AG09319 (cell line): ENCODE measurements at places on chromosomes 6 and 20.

DNA sequence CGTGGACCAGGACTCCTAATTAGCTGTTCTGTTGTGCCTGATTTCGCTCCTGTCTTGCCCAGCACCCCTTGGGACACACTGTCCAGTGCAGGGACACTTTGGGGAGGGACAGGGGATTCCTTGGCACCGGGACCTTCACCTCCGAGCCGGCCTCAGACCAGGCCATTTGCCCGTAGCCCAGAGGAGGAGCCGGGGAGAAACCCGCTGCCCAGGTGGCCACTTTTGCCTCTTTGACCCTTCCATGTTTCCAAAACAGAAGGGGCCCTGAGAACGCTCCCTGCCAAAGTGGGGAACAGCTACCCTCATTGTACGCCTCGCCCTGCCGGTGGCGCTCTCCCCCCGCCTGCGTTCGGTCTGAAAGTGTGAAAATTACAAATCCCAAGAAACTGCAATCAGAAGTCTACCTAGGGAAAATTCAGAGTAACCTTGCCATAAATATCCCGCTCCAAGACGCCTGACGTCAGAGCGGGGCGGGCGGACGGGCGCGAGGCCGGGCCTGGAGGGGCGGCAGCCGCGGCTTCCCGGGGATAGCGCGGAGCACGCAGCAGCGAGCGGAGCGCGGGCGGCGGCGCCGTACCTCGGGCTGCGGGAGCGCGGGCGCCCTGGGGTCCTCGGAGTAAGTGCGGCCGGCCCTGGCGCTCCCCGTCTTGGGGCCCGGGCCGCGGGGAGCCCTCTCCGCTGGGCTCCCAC, at the start of gene DAAM2:
Gene DAAM2 (plus strand): TSS at position 527 of the 690 bp plus-strand sequence. CDS start 63,927 bp downstream, outside the sequence.
- no peak for DNase-seq

DNA sequence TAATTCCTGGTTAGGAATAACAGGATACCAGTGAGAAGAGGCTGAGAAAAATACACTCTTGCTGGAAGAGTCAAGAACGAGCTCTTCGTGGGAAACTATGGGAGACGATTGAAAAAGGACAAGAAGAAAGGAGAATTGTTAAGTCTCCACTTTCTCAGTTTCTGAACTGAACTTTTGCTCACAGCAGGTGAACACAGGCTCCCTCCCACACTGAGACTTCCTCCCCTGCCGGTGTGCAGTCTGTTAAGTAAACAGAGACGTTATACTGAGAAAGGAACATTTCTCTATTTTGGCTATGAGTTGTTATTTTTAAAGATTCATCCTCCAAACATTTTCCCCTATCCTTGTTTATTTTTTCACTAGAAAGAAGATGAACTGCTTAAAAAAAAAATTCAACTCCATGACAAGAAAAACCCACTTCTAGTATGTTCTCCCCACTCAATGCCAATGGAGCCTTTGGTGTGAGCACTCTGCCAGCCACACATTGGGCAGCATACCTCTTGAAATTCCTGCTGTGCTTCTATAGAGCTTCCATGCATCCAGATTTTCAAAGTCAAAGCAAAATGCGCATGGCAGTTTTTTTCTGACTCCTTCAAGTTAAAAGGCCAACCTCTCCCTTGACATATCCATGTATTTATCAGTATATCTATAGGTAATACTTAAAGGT, 250.5 kb downstream of the ESR1 start:
- no peak for DNase-seq

DNA sequence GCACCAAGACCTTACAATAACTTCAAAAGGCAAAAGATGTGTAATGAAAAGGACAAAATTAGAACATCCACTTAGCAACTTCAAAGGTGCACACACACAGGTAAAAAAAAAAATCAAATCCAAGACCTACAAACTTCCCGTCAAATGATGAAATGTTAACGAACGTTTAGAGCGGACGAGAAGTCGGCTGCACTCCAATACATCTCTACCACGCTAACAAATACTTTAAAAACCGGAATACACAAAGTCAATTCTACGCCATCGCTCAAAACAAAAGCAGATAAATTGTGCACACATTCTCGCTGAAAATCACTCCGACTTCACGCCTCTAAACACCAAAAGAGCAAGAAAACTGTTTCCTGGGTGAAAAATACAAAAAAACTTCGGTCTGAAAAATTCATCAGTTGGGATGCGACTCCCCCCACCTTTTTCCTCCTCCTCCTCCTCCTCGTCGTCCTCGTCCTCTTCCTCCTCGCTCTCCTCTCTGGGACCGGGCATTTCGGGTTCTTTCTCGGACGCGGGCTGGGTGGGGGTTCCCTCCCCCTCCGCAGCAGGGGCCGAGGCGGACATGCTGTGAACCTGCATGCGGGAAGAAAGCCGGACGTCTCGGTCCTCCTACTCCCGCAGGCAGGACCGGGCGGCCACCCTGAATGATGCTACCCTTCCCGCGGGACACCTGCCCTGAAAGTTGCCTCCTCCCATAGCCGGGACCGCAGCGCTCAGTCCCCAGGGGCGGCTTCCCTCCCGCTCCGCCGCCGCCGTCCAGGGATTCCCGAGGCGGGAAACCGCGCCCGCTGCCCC, 712 bp downstream of the DEK start:
- no peak for DNase-seq

DNA sequence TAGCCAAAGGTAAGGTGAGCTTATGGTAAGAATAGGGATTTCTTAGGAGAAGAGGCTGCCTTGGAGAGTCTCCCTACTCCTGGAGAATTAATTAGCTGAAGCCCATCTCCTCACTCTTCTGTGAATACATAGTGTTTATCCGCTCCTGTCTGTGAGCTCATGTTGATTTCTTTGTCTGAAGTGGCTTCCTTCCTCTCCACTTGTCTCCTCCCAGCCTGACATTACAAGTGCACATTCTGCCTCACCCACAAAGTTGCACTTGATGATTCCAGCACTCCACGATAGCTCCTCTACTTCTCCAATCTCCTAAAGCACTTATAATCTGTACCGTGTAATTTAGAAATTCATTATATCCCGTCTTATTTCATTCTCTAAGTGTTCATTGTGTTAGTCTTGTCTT, 287.2 kb downstream of the QKI start:
- no peak for DNase-seq

DNA sequence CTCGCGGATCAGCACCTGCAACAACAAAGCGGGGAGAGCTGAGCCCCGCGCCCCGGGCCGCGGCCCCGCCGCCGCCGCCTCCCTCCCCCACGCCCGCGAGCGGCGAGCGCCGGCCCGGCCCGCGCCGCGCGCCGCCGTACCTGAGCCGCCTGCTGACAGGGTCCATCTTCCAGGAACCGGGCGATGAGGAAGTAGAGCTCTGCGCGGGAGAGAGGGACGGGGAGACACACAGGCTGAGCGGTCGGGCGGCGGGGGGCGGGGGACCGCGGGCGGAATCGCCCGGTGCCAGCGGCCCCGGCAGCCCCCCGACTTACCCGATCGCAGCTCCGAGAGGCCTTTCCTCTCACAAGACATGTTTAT, 359 bp downstream of the PHIP start:
- DNase-seq = no peak

DNA sequence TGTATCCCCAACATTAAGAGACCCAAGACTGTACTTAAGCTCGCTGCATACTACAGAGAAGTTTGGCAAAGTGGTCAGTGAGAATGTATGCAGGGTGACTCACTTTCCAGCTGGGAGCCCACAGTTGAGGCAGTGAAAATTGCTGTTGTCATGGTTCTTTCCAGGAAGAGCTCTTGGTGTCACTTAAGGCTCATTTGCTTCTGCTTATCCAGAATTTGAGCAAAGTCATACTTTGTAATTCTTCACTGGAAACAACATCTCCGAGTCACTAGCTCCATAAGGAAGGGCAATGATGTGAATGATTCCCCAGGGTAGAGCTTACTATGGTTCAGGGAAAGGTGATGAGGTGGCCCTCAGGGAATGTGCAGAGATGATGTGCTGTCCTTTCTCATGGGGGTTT, 65.4 kb upstream of the FBXL4 start:
- peak; percentile 58 for DNase-seq

DNA sequence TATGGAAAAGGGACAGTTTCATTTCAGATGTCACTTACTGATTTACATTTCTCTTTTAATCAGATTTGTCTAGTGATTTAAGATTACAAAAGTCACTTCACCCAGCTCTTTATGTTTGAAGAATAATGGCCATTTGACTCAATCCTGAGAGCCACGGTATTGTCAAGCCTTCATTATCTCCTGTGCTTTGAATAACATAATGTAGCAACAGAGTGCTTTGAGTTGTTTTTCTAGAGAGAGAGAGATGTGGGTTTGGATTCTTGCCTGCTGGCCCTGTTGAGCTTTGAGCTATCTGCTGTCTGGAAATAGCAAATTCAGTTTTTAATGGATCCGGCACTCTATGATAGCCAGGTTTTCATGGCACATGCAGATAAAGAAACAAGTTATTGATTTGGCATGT, 478.4 kb upstream of the SOX4 start:
- no peak for DNase-seq

- no peak for DNase-seq
These were observed 1.0 kb upstream of the YTHDF1 start for GRCh38 chr20:63216849-63217471.
